ENCODE measurements at places on chromosomes 2 and 18. TPM values are rescaled to one million over a fixed set of nuclear protein-coding genes. Genes with fewer than 3 reads are reported as not detected.

The WDFY1 gene
- 12.4 TPM for total RNA-seq

The KIF5C gene
- total RNA-seq: 0.52 TPM

The STAT4 gene
- total RNA-seq: 0.57 TPM

The C1QL2 gene
- not detected for total RNA-seq

The MTCL1 gene
- total RNA-seq: 6.7 TPM

The NHEJ1 gene
- total RNA-seq: 7.0 TPM

All from left ventricle myocardium superior (tissue), 1 donor.